ENCODE measurements at places on chromosomes 1 and 21.

- no peak for DNase-seq
Observed at GRCh38 chr1:6342056-6342455, 51.5 kb downstream of the ACOT7 start.

GRCh38 chr1:219659684-219660083 lies 46.8 kb upstream of the ZC3H11B start:
- no peak for DNase-seq

DNA sequence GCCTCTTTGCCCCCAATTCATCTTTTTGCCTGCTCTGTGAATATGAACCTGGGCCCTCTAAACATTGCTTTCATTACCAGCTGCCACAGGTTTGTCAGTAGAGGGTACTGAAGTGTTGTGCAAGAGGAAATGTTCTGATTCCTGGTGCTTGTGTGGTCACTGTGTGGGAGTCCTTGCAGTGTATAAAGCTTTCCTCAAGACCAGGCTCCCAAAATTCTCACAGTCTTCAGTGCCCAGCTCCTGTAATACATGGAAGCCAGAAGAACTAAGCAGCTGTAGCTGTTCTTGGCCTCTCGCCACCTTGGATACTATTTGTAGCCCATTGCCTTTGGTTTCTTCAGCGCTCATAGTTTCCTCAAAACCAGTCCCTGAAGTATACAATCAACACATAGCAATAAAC lies 1046.2 kb downstream of the BRINP3 start:
- DNase-seq: no peak

DNA sequence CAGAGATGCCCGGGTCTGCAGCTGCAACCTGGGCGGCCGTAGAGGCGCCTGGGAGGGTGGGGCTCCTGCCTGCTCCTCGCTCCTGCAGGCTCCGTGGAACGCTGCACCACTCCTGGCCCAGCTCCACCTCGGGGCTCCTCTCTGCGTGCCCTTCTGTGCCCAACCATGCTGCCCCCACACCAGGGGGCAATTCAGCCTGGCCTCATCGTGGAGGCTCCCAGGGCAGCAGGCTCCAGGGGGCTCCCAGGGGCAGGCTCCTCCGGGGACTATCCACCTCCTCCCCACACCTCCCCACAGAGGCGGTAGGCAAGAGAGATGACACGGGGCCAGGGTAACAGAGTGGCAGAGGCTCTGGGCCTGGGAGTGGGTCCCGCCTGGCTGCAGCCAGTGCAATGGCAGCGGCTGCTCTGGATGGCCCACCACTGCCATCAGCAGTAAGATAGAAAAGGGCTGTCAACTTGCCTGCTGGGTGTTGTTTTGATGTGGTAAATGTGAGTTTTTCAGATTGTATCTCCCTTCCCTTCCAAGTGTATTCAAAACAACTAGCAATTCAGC lies 22.4 kb upstream of the LRRC8C start:
- DNase-seq: no peak

- no peak for DNase-seq
Observed at GRCh38 chr1:232382671-232383070, 247.3 kb downstream of the SIPA1L2 start.

DNA sequence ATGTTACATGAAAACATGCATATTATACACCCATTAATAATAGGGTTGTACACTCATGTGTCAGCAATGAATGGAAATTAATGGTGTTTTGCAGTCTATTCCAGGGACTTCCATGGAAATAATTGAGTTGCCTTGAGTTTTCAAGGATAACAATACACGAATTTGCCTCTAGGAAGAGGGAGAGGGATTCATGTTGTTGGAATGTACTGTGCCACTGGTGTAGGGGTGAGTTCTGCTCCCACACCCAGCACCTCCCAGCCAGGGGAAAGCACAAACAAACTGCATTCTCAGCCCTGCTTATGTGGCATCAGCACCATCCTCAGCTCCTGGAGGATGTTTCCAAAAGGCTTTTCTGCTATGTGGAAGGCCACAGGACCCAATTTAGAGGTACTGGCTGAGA lies 57.8 kb downstream of the BCAR3 start:
- no peak for DNase-seq
